Suprapubic skin (tissue), 4 donors: ENCODE measurements at places on chromosomes 7 and 10.

GRCh38 chr10:104309980-104310978 is 28.0 kb downstream of the ITPRIP start:
- H3K36me3 ChIP-seq: peaks cover 42% of the 10 kb centered on the region
- peak overlapping the region; percentile 18 for H3K27ac ChIP-seq
- DNase-seq: peak; percentile 79

GRCh38 chr10:115026056-115026745 is 67.0 kb upstream of the ATRNL1 start:
- H3K4me3 ChIP-seq: no peak overlapping the region
- H3K27ac ChIP-seq: no peak overlapping the region
- no peaks in the 10 kb centered on the region for H3K36me3 ChIP-seq
- H3K4me1 ChIP-seq: no peaks in the 10 kb centered on the region
- peaks cover 4% of the 10 kb centered on the region for H3K27me3 ChIP-seq
- DNase-seq: no peak

DNA sequence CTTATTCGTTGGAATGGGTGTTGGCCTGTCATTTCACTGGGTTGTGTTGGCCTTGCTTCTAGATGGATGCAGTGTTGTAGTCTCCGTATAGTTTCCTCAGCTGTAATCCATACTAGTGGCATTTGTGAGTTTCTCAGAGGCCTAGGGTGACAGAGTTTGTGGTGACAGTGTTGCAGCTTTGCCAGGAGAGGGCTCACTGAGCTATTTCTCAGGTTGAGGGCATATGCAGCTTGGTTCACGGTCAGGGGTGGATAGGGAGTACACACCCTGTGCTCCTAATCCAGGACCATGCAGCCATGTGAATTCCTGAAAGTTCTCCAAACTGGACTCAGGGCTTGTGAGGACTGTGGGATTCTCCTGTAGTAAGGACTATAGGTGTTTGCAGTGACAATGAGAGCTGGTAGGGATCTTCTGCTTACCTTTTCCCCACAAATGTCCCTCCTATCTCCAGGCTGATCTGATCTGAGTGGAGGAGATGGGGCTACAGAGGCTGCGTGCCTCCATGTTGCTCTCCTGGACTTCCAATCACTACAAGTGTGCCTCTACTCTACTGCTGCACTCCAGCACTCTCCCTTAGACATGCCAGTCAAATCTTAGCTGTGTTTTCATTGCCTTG is 229.0 kb downstream of the STK31 start:
- no peaks in the 10 kb centered on the region for H3K36me3 ChIP-seq
- H3K4me1 ChIP-seq: no peaks in the 10 kb centered on the region
- no peak overlapping the region for H3K27ac ChIP-seq
- no peak for DNase-seq

DNA sequence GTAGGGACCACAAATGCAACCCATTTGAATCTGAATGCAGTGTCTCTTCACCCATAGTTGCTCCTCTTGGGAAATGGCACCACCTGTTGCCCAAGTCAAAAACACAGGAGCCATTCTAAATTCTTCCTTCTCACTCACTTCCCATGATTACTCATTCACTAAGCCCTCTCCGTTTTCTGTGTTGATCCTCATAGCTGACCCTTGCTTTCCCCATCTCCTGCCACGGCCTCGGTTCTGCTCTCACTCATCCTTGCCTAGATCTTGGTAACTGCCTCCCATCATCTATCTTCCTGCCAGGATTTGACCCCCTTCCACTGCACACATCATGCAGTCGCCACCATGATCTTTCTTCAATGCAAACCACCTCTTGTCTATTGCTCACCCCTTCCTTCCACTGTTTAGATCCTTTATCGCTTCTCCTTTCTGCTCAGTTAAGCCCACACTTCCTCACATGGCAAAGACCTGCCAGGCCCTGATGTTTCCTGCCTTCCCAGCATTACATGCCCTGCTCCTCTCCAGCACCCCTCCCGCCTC is 19.0 kb upstream of the CPN1 start:
- peaks cover 7% of the 10 kb centered on the region for H3K27me3 ChIP-seq
- H3K4me3 ChIP-seq: no peak overlapping the region

DNA sequence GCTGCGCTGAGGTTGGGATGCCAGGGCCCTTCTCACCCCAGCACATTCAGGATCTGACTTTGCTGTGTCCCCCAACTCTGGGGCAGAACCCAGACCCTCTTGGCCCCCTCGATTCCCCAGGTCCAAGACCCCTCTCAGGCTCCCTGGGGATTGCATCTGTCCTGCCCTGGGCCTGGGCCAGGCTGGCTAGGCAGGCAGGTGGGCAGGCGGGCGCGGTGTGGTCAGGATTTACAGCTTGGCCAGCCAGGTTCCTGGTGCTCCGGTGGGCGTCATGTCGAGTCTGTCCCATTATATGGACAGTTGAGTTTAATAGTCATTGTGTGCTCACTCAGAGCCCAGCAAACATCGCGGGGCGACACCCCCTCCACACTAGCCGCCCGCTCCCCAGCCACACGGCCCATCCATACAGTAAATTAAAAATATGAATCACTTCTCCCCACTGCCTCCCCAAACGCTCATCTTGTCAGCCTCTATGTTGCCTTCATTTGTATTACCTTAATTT is 23.5 kb downstream of the POLL start:
- no peak overlapping the region for H3K4me3 ChIP-seq
- H3K36me3 ChIP-seq: no peaks in the 10 kb centered on the region
- peaks cover 12% of the 10 kb centered on the region for H3K4me1 ChIP-seq
- H3K27ac ChIP-seq: no peak overlapping the region

DNA sequence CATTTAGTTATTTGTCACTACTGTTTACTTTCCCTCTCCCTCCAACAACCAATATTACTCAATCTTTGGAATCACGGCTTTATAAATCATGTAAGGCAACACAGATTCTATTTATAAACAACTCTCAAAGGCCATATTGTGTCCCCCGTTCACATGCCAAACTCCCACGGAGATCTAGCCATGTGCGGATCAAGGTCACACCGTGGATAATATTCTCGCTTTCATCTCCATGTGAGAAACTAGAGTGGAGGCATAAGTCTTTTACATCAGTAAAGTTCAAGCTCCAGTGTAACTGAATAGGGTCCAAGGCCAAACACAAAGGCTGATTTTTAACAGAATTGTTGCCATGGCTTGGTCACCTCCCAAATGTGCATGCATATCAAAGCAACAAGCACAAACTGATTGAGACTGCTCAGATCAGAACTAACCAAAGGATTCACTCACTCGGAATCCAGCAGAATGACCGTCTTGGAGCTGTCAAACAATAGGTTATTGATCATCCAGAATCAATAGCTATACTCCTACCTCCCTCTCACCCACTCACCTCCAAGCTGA is 569.5 kb upstream of the LRRN3 start:
- H3K36me3 ChIP-seq: no peaks in the 10 kb centered on the region
- DNase-seq: no peak
- no peaks in the 10 kb centered on the region for H3K4me1 ChIP-seq
- no peaks in the 10 kb centered on the region for H3K27me3 ChIP-seq
- no peak overlapping the region for H3K4me3 ChIP-seq

DNA sequence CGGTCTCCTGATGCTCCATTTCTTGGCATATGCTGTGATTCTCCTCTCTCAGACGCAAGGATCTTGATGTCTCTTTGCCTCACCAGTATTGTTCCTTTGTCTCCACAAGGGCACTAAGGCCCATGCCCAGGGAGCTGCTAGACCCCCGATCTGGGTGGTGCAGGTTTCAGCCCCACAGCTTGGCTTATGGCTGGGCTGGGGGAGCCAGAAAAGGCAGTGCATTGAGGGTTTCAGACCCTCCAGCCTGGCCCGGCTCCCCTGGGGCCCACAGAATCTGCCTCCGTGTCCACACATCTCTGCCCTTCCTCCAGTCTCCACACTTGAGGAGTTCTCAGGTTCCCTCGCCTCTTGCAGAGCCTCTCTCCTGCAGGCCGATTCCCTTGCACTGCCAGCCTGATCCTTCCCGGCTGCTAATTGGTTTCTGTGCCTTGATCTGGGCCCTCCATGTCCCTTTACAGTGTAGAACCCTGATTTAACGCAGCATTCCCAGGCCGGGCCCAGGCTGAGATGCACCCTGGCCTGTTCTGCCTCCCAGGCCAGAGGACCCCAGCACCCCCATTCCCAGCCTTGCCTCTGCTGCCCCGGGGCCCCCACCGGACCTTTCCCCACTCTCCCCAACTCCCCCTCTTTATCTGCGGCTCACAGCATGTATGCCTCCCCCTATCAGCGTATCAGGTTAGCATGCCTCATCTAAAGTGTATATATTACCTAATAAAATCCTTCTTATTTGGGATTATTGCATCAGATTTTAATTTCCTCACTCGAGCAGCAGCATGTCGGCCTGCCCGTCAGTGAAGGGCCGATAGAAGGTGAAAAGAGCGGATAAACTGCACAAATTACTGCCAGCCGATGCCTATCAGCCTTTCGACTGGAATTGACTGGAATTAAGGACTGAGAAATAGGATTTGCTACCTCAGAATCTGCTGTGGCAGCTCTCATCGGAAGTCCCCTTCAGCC is 145.7 kb downstream of the C10orf105 start:
- no peaks in the 10 kb centered on the region for H3K36me3 ChIP-seq
- no peak for DNase-seq
- no peak overlapping the region for H3K4me3 ChIP-seq
- peaks cover 14% of the 10 kb centered on the region for H3K4me1 ChIP-seq
- no peaks in the 10 kb centered on the region for H3K27me3 ChIP-seq

DNA sequence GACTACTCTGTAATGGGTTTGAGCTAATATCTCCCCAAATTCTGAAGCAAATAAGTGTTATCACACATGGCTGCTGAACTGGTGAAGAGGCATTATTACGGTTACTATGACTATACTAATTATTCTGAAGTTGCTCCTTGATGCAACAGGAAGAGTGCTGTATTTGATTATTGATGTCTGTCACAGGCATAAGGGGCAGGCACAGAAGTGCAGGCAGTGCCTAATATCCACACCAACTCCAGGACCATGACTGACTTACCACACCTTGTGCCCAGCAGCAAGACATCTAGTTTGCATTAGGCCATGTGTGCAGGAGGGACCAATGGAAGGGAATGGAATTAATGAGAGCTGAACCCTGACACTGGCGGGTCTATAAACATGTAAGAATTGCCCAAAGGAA is 62.7 kb downstream of the AMPH start:
- no peak overlapping the region for H3K4me3 ChIP-seq
- no peak for DNase-seq
- no peaks in the 10 kb centered on the region for H3K27me3 ChIP-seq
- no peaks in the 10 kb centered on the region for H3K36me3 ChIP-seq
- no peak overlapping the region for H3K27ac ChIP-seq
